NCI-H526 (cell line): ENCODE measurements at places on chromosomes 3 and 15.
A peak's percentile ranks its signal among the peaks of the same experiment; 100 is the strongest.

- DNase-seq: no peak
Measured at GRCh38 chr3:165749821-165750220, 87.4 kb downstream of the BCHE start.

DNA sequence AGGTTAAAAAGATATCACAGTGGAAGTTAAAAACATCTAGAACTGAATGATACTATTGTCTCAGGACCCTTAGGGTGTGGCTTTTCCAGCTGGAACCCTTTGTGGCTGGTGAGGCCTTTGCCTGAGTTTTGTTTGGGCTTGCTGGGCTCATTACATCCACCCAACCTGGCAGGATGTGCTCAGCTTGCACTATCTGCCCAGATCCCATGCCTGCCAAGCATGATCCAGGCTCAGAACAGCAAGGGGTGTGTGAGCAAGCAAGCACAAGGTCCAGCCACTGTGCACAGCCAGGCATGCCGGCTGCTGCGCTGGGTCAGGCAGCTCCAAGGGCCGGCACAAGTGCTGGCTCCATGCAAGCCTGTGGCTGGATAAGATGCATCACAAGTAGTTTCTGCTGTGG is 512.7 kb upstream of the CDIN1 start:
- DNase-seq: no peak

DNA sequence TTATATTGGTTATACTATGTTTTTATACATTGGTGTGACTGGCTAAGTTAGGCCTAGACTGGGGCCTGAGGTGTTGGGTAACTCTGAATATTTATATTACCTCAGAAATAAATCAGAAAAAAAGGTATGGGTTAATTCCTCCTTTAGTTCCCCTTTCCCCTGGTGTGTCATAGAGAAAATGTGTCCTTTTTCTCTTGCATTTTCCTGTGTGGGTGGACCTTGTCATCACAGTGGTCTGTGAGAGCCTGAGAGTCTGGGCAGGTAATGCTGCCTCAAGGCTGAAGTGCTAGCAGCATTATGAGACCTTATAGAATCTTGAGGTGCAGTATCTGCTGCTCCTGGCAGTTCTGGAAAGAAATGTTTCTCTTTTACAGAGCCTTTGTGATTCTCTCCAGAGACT is 69.7 kb downstream of the PCOLCE2 start:
- no peak for DNase-seq

DNA sequence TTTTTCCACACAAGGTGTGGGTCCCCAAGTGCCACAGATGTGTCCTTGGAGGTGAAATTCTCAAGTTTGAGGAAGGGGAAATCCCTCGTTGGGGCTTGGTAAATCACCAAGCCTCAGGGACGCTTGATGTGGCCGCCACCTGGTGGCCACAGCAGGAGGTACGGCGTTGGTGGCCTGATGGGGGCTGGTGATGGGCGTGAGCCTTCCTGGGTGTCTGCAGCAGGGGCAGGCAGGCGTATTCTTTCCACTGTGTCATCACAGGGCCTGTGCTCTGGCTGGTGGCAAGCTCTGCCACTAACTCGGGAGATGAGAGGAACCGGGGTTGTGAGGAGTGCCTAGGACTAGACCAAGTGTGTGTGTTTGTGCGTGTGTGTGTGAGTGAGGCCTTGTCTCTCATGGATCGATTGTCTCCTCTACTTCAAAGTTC is 4.2 kb downstream of the ACOX2 start:
- peak; percentile 18 for DNase-seq

DNA sequence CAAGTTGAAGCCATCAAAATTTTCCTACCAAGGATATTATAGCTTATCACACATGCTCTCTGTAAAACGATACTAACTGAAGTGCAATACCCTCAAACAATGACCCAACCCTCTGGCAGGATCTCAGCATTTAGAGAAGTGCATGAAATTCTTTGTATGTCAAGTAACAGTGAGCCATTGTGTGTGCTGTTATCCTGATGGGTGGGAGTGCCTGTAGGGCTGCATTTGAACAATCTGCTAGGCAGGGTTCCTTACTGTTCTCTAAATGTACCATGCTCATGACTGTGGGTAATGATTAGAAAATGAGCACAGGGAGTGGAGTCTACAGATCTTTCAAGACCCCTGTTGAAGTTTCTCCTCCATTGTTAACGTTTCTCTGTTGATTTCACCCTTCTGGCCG is 398.1 kb downstream of the NSUN3 start:
- DNase-seq: no peak

- DNase-seq: no peak
Measured at GRCh38 chr15:74269362-74270035, 33.4 kb downstream of the CCDC33 start.

- no peak for DNase-seq
Measured at GRCh38 chr3:62672270-62672987, 202.8 kb downstream of the CADPS start.

- DNase-seq: peak; percentile 9
Measured at GRCh38 chr3:36944641-36945270, at the start of gene TRANK1. TRANK1 (minus strand) TSS chr3:36945054; CDS start chr3:36944809, 245 bp downstream.

GRCh38 chr15:89333011-89333860 is 1.4 kb downstream of the POLG start:
- DNase-seq: no peak

DNA sequence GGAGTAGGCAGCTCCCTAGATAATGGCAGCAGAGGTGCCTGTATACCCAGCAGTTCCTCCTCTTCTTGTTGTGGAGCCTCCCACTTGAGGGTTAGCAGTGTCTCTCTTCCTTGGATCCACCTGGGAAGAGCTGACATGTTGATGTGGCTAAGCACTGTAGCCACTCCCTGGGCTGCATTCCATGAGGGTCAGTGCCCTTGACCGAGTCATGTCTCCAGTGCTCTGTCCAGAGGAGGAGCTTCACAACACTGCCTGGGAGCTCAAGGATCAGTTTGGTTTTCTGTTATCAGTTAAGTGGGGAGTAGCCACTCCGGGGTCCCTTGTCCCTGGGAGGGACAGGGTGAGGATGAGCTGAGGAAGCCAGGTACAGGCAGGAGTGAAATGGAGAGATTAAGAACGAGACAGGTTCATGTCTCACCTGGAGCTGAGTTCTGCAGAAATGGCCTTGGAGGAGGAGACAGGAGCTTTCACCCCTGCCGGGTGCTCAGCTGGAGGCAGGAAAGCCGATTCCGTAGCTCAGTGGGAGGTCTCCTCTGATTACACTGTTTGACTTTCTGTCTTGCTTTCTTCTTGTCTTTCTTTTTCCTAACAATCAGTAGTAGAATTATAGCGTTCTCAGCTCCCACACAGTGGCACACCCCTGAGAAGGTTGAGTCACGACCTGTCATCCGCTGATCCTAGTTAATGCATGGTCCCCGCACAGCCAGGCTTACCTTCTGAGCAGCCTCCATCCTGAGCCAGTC is 57.9 kb upstream of the SEC22A start:
- DNase-seq: no peak

DNA sequence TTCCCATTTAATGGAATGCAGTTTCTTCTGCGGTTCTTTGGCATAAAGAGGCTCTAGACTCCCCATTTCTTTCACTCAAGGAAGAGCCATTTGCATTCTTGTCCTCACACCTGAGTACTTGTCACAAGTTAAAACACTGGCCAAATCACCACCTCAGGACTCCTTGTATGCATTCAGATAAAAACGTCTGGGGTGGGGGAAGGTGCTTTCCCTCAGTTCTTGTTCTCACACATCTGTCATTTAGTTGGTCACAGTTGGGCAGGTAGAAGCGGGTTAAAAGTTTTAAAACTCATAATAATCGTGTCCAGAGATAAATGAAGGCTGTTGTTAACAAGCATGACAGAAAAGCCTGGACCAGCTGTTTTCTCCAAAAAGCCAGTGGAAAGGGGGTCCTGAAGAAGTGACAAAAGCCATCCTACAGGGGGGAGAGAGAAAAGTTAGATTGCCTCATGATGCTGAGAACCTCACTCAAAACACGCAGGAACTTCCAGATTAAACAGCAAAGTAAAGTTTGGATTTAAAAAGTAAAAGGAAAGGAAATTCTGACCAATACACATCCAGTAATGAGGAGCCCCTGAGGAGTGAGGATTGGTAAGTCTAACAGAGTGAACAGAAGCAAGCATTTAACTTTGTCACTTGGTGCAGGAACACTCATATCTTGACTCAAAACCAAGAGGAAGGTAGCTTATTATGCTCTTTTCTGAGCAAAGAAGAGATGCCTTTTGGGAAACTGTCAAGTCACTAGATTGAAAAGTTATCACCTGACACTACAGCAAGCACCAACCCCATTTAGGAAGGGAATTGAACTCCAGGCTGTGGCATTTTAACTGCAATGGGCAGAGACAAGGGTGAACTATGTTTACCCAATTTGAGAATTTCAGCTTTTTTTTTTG is 2.8 kb downstream of the BCL2L10 start:
- no peak for DNase-seq

DNA sequence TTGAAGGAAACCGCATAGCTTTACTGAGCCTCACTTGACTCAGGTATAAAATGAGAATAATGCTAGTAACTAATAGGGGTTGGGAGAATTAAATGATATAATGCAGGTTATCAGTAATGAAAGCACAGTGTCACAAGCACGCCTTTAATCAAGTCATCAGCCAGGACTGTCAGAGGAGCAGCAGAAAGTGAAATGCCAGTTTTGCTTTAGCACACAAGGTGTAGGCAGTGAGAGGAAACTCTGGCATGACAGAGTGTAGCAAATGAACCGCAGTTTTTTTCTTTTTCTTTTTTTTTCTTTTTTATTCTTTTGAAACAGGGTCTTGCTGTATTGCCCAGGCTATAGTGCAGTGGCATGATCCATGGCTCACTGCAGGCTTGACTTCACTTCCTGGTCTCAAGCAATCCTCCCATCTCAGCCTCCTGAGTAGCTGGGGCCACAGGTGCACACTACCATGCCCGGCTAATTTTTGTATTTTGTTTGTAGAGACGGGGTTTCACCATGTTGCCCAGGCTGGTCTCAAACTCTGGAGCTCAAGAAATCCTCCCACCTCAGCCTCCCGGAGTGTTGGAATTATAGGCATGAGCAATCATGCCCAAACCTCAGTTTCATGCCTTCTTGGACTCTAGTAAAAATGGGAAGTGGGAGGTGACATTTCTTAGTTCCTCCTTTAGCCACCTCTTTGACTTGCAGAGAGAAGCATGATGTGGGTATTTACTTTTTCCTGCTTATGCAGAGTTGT is 9.7 kb upstream of the SCAANT1 start:
- DNase-seq: no peak

DNA sequence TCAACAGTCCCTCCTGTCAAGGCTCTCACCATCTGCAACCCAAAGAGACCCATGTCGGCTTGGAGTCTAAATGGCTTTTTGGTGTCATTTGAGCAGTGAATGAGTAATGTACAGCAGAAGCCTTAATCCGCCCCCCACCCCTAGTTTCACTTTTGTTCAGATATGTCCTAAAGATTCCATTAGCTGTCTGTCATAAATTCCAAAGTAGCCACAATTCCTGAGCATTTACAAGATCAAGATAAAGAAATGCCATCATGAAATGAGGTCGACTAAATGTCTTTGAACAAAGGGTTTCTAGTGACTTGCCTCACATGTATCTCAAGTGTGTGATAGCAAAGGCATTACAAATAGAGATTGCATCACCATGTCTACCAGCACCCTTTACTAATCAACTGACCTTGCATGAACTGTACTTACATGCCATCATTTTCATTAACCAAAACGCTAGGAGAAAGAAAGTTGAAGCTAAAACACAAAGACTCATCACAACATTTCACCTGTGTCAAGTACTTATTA is 123.8 kb upstream of the PHLDB2 start:
- DNase-seq: no peak

GRCh38 chr15:29103824-29104565 is 165.6 kb downstream of the NSMCE3 start:
- DNase-seq: peak; percentile 89

DNA sequence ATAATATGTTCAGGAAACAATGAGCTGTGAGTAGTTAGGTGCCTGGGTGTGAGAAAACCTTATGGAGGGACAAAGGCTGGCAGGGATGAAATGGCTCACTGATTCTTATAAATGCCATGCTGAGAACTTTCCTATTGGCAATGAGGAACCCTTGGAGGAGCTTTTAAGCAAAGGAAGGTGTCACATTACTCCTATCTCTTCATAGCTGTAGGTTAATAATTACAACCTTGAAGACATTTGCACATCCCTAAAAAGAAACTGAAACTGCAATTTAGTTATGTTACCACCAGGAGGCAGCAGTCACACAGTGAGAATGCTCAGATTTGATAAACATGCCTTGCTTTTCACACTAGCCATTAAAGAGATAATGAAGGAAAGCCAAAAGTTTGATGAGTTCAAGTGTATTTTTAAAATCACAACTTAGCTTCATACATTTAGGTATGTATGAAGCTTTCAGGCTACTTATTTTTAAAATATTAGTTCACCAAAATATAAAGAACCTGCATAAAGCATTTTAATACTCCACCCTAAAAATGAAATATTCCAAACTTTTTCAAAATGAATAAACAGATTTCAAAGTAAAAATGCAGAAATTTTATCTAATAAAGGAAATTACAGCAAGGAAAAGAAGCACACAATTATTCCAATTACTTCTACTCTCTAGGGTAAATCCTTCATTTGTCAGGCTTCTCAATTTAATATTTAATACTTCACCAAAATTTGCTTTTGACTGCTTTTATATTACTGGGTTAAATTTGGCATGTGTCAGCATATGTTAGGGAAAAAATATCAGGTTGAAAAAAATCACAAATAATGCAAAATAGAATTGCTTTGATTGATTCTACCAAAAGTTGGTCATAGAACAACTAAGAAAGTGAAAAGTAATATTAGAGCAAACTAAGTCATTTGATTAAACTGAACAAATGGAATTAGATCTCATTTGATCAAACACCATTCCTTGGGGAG is 136.9 kb upstream of the SLC2A2 start:
- DNase-seq: peak; percentile 51

- DNase-seq: no peak
Measured at GRCh38 chr3:57019057-57019456, 41.4 kb upstream of the SPATA12 start.

DNA sequence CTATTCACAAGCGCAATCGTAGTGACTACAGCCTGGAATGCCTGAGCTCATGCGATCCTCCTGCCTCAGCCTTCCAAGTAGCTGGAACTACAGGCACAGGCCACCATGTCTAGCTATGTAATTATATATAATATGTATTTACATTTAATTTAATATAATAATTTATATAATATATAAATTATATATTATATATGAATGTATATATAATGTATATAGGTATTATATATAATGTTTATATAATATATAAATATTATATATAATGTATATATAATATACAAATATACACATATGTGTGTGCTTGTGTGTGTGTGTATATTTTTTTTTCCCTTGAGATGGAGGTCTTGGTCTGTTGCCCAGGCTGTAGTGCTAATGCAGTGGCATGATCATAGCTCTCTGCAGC is 27.6 kb upstream of the ULK4 start:
- no peak for DNase-seq

DNA sequence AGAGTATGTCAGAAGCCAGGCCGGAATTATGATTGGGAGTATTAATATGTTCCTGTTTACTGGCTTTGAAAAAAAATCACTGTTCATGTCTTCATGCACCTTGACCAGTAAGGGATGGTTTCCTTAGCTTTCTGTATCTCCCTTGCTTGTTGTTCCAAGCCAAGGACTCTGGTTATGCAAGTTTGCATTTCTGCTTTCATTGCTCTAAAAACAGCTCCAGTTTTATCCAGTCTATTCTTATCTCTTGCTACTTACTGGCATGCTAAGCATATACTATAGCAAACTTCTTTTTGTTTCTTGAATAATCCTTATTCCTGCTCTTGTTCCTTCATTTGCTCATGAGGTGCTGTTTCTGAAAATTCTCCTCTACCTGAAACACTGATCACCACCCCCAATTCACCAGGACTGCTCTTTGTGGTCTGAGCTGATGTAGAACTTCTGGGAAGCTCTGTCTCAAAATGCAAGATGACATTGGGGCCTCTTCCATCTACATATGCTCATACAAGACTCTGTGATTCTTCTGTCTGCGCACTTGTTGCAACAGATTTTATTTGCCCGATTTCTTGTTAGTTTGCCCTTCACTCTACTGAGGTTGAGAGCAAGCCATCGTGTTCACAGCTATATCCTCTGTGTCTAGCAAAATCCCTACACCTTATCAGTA is 173.0 kb downstream of the EBLN2 start:
- no peak for DNase-seq
